OCI-LY7 (cell line): ENCODE measurements at places on chromosomes 1 and 21.
A peak's percentile ranks its signal among the peaks of the same experiment; 100 is the strongest.

- peak; percentile 39 for DNase-seq
These were observed 208.8 kb upstream of the USP25 start for GRCh38 chr21:15520811-15521643.

- no peak for DNase-seq
These were observed 442.9 kb upstream of the NEGR1 start for GRCh38 chr1:72724951-72725861.

DNA sequence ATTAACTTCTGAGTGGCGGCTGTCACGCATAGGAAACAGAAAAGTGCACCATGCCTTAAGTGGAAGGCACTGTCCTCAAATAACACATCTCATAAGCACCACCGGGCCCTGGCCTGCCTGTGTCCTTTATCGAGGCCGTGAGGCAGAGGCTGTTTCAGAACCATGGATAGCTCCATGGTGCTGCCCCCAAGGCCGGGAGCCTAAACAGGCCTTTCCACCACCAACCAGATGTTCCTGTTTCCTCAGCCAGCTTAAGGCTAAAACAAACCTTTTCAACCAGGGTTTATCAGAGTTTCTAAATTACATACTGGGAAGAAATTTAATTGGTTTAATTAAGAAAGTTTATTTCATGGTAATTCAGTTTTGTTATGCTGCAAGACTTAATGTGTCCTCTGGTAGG lies 114.4 kb downstream of the DMRTA2 start:
- peak; percentile 48 for DNase-seq

DNA sequence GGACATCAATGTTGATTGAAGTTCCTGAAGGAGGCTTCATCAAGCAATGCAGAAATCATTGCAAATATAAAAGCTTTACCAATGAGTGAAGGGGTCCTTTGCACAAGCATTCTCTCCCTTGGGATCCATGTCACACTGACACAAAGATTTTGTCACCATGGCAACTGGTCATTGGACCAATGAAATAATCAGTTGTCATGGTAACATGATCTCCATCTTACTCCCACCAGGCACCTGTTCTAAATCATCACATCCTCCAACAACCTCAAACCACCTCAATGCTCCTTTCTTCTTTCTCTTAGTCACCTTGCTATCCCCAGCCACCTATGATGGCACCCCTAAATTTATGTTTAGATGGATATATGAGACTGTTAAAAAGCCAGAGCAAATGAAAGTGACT lies 13.5 kb upstream of the FOXJ3 start:
- DNase-seq: no peak

- no peak for DNase-seq
These were observed 118.8 kb upstream of the PBX1 start for GRCh38 chr1:164440232-164440631.

- no peak for DNase-seq
These were observed 32.2 kb upstream of the H6PD start for GRCh38 chr1:9202240-9202870.

GRCh38 chr1:222521299-222522104 lies 26.4 kb downstream of the HHIPL2 start:
- no peak for DNase-seq

GRCh38 chr1:193979219-193979618 lies 792.8 kb upstream of the B3GALT2 start:
- DNase-seq: no peak

GRCh38 chr1:89999208-89999607 lies 4.3 kb downstream of the ZNF326 start:
- DNase-seq: no peak

DNA sequence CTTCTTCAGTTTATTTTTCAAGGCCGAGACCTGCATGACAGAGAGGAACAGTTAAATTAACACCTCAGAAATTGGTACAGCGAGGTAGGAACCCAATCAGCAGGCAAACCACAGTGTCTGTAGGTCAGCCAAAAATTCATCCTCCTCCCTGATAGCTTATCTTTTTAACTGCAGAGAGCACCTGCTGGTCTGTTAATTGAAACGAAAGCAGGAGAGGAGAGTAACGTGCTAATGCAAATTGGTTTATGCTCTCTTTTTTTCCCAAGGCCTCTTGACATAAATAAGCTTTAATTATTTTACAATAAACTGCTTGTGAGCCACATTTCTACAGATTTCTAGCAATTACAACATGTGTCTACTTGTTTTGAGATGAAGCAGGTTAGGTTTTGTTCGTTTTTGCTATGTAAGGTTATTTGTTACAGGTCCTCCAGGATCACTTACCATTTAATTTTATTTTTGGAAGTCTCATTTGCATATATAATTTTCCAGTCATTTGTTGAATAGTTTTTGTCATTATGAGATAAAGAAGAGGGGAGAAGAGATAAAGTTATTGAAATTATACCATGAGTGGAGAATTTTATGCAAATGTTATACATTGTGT lies 179.9 kb downstream of the DENND1B start:
- DNase-seq: no peak

GRCh38 chr1:190067592-190067991 lies 410.1 kb downstream of the BRINP3 start:
- no peak for DNase-seq

- no peak for DNase-seq
These were observed 258.1 kb downstream of the SDCCAG8 start for GRCh38 chr1:243513726-243514491.

DNA sequence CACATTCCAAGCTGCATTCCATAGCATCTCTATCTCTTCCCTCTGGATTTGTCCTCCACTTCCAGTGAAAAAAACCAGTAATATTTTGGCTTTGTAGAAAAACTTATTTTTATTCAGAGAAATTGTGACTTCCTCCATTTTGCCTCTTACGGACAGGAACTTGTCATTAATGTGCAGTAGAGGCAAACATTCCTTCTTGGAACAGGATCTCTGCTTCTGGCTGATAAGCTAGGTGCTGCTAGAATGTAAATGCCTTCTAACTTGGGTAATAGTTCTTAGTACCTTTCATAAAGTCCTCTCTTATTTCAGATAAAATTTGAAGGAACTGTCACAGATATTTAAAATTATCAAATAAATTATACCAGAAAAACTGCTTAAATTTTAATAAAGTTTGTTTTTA lies 707.8 kb downstream of the USP25 start:
- DNase-seq: no peak

GRCh38 chr1:174815474-174815908 lies 184.3 kb upstream of the CACYBP start:
- DNase-seq: peak; percentile 70

- no peak for DNase-seq
These were observed 154.1 kb downstream of the TGFBR3 start for GRCh38 chr1:91731815-91732214.

DNA sequence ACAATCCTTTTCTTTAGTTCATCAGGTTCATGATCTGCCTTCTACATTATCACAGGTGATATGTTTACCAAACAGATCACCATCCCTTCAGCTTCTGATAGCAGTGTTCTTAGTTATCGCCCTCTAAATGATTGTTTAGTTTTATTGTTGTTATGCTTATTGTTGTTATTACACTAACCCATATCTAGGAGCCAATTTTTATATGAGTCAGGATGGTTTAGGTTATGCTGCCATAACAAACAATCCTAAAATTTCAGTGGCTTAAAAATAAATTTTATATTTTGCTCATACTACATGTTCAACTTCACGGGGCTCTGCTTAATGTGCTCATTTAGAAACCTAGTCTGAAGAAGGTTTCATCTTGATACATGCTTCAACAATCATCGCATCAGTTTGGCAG lies 4.4 kb upstream of the JUN start:
- DNase-seq: no peak

DNA sequence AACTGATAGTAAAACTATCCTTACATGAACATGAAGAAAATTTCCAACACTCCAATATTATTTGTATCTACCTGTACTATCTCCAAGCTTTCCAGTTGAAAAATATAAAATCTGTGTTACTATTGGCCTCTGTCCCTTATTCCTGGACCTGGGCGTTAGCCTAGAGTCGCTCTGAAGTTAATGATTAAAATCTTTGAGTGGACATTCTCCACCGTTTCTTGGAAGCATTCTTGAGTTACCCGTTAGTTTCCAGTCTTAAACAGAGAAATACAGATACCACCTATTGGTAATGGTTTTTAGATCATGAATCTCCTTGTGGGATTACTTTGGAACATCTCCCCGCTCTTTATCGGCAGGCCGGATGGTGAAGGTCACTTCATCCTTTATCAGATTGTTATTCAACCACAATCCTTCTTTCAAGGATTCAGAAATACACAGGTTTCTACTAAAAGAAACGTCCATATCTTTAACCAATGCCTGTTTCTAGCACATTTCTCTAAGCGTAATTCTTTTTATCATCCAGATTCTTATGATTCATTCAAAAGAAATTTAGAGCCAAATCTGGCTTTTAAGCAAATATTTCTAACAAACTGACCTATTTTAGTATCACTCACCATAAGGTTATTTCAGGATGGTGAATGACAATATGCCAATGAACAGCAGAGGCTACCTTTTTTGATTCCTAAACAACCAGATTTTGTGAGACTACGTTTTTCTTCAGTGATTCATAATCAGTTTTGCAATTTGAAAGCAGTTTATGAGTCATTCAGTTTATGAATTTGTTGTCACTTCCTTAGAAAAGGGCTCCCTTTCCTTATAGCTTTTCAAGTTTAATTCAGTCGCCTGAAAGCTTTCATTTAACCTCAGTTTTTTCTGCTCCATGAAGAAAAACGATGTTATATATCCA lies 70.2 kb upstream of the ERRFI1 start:
- DNase-seq: no peak

DNA sequence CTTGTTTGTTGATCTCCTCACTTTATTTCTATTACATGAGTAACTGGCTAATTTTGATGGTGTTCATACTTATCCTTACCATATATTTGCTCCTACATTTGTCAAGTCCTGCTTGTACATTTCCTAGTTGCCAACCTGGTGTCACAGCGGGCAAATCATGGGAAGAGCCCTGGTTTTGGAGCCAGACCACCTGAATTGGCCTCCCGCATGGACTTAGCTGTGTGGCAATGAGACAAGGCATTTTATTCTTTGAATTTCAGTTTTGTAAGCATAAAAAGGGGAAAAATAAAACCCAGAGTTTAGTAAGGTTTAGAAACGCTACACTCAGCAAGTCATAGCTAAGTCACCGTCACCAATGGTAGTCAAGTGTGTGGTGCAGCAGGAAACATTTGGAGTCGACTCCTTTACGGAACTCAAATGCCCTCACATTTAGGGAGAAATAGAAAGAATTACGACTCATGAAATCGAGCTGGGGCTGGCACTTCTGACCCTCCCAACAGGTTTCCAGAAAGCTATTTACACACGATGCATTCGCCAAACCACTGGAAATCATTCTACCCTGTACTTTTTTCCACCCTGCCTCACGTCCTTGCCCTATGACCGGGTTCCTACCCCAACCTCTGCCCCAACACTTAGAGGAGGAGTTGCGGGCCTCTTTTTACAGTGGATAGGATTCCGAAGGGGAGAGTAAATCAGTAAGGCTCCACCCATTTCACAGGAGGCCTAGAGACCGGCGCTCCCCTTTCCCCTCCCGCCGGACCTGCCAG lies 492 bp upstream of the PGM1 start:
- no peak for DNase-seq

GRCh38 chr1:152038871-152039270 lies 2.1 kb upstream of the S100A11 start:
- DNase-seq: no peak

DNA sequence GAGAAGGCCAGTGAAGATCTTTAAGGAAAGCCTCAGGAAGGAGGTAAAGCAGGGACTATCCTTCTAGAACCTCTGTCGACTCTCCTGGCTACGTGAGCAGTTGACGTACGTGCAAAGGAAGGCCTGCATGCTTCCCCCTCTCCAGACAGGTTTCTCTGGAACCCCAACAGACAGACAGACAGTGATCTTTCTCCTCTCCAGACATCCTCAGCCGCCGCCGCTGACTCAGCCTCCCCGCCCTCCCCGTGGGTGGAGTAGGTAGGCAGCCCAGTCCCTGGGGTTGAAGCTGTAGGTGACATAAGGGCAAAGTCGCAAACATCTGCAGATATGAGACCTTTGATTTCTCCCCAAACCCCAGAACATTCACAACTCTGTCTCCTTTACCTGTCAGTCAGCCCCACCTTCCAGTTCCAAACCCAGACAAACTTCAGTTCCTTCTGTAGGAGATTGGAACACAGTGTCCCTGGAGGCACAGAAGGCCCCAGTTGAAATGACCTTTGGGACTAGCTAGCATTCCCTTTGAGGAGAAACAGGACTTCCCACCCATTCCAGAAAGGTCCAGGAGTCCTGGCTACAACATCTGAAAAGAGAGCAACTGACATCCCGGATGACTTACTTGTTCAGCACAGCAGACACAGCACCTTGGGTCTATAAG lies 146.0 kb upstream of the JUN start:
- no peak for DNase-seq

- no peak for DNase-seq
These were observed 496.7 kb downstream of the MATN1 start for GRCh38 chr1:30226648-30227047.

DNA sequence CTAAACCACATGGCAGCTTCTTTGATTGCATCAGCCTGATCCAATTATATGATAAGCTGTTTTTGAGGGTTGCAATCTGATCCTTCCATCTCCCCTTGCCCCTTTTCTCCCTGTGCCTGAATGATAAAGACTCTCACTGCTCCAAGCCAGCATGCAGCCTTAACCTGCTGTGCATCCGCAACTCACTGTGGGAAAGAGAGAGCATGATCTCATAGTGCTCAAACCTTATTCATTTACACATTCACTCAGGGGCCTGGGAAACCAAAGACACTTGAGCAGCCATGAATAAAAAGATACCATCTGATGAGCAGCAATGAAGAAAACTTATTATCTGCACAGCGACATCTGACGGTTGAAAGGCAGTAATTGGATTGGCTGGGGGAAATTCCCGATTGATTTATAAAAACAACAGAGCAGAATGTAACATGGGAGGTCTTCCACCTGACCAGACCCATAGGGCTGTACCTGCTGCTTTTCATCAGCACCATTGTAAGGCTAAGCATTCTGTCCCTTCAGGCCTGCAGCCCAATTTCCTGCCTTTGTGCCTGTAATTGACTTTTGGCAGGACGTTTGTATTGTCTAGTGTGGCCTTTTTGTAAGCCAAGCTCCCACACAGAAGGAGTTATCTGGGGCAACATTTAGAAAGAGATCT lies 62.5 kb downstream of the KIAA0040 start:
- peak; percentile 27 for DNase-seq

GRCh38 chr1:185155600-185156287 lies 1.0 kb downstream of the TRMT1L start:
- peak; percentile 16 for DNase-seq

GRCh38 chr1:24048205-24048869 lies 63.6 kb downstream of the MYOM3 start:
- no peak for DNase-seq

DNA sequence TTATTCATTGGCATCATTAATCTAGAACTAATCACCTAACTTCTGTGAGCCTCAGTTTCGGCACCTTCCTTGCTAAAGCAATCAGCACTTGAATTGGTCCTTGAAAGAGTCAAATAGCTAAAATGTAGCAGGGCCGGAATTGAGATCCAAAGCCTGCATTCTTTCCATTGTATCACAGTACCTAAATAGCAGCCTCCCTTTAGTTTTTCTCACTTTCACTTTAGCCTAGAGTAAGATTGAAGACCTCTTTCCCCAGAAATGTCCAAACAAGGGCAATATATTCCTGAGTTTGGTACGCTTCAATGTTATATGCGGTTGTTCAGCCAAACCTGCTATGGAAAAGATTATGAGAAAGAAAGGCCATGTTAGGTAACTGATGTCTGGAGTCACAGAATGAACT lies 121.9 kb upstream of the BMP8A start:
- no peak for DNase-seq

GRCh38 chr1:151811181-151811580 lies 6.0 kb upstream of the LINGO4 start:
- DNase-seq: no peak
